Right kidney (tissue), 9 donors: ENCODE measurements at places on chromosomes 7 and 10.
A peak's percentile ranks its signal among the peaks of the same experiment; 100 is the strongest.

- DNase-seq = peak; percentile 88
These were observed 14.9 kb upstream of the CRCP start for GRCh38 chr7:66099551-66100407.

GRCh38 chr10:26937371-26937770, 76.6 kb upstream of the ABI1 start:
- DNase-seq = no peak

GRCh38 chr10:16732376-16732775, 84.8 kb downstream of the RSU1 start:
- DNase-seq = no peak

DNA sequence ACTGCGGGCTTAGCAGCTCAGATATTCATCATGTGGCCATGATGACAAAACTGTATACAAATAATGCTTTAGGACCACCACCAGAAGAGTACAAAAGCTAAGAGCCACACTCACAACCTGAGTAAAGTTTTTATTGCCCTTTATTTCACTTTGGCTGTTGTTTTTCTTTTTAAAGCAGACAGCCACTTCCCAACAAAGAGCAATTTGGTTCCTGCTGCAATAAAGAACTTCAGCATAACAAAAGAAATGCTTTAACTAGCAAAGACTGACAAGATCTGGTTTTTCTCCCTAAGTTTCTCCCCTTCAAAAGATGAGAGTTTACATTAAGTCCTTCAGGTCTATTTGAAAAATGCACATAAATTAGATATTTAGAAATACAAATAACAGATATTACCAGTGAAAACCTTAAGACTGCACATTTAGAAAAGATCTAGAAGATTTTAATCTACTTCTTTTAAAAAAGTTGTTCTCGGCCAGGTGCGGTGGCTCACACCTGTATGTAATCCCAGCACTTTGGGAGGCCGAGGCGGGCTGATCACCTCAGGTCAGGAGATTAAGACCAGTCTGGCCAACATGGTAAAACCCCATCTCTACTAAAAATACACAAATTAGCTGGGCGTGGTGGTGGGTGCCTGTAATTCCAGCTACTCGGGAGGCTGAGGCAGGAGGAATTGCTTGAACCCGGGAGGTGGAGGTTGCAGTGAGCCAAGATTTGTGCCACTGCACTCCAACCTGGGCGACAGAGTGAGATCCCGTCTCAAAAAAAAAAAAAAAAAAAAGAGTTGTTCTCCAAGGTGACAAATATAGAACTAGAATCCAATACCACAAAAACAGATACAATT, 59.4 kb downstream of the WAPL start:
- no peak for DNase-seq

DNA sequence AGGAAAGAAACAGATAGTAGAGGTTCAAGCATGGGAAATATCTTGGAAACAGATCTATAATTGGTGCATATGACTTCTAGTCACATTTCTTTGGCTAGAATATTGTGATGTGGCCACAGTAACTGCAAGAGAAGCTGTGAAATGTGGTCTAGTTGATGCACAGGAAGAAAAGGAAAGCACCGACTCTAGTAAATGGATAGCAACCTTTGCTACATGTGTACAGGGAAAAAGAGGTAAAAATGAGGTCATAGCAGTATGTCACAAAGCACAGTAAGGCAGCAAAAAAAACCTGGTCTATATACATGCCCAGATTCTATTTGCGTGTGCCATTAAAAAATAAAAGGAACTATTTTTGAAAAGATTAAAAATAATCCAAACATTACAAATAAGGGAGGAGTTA, 102.6 kb upstream of the LRRN3 start:
- DNase-seq = no peak

GRCh38 chr7:23334482-23335056, 35.4 kb downstream of the MALSU1 start:
- no peak for DNase-seq

DNA sequence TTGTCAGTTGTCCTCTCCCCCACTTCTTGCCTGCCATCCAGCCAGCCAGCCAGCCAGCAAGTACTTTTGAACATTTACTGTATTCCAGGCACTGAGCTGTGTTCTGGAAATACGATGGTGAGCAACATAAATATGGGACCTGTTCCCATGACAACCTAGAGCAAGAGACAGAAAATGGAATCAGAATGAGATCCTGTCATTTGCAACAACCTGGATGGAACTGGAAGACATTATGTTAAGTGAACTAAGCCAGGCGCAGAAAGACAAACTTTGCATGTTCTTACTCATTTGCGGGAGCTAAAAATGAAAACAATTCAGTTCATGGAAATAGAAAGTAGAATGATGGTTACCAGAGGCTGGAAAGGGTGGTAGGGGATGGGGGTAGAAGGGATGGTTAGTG, 140.7 kb downstream of the ICA1 start:
- DNase-seq = no peak

DNA sequence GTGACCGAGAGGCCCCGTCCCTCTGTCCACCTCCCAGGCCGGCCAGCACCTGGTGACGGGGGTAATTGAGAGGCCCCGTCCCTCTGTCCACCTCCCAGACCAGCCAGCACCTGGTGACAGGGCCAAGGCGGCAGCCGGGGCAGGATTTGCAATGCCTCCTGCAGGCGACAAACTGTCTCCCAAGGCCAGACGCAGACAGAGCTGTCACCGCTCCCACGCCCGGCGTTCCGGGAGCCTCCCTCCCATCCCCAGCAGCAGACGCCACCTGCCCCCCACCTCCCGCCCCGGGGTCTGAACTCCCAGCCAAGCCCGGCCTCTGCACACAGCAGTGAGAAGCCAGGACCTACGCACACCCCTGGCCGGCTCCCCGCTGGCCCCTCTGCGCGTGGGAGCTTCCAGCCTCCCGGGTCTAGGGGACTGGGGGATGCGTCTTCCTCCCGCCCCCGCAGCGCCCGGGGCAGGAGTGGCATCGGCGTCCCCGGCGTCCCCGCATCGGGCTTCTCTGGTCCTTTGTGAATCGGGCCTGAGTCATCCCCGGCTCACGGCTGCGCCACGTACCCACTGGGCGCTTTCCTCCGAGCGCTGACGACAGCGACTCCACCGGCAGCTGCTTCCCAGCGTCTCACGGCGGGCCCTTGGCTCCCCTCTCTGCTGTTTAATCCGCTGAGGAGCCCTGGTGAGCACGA, 95.1 kb upstream of the DIP2C start:
- DNase-seq = peak; percentile 82

DNA sequence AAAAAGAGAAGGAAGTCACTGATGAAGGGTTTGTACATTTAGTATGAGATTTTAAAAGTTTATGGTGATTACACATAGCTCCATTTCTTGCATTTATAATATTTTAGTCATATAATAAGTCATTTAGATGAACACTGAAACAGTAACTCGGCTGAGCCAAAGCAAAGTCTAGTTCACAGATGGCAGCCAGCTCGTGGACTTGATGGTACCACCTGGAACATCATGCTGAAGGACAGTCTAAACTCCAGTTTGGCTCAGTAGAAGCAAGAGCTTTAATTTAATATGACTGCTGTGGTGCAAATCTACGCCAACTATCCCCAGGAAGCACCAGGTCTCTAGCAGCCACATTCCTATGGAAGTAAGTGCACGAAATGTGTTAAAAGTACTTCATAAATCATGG, 16.4 kb downstream of the SRI start:
- no peak for DNase-seq

- DNase-seq = peak; percentile 41
These were observed 103.3 kb downstream of the DIP2C start for GRCh38 chr10:586151-586550.

GRCh38 chr7:40455485-40455884, 320.7 kb downstream of the SUGCT start:
- DNase-seq = no peak

DNA sequence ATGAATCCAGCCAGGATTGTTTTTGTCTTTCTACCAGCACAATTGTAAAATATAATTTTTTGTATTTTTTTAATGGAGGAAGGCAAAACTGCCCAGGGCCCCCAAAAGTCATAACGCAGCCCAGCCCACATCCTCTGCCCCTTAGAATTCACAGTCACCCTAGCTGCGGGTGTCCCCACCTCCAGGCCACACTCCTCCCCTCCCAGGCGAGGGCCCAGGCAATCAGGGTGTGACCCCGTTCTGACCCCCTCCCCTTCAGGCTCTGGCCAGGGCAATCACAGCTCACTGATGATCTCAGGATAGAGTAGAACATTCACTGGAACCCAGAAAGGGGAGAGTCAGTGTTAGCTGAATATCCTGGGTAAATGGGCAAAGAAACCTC, 92.0 kb upstream of the MACROH2A2 start:
- no peak for DNase-seq

- no peak for DNase-seq
These were observed 1.6 kb downstream of the VPS26A start for GRCh38 chr10:69125554-69125953.

- DNase-seq = no peak
These were observed 9.6 kb upstream of the VIPR2 start for GRCh38 chr7:159154243-159154642.

GRCh38 chr10:124697837-124698544, 46.2 kb downstream of the FAM53B start:
- DNase-seq = no peak

GRCh38 chr7:79734181-79734580, 280.7 kb upstream of the MAGI2 start:
- DNase-seq = no peak

DNA sequence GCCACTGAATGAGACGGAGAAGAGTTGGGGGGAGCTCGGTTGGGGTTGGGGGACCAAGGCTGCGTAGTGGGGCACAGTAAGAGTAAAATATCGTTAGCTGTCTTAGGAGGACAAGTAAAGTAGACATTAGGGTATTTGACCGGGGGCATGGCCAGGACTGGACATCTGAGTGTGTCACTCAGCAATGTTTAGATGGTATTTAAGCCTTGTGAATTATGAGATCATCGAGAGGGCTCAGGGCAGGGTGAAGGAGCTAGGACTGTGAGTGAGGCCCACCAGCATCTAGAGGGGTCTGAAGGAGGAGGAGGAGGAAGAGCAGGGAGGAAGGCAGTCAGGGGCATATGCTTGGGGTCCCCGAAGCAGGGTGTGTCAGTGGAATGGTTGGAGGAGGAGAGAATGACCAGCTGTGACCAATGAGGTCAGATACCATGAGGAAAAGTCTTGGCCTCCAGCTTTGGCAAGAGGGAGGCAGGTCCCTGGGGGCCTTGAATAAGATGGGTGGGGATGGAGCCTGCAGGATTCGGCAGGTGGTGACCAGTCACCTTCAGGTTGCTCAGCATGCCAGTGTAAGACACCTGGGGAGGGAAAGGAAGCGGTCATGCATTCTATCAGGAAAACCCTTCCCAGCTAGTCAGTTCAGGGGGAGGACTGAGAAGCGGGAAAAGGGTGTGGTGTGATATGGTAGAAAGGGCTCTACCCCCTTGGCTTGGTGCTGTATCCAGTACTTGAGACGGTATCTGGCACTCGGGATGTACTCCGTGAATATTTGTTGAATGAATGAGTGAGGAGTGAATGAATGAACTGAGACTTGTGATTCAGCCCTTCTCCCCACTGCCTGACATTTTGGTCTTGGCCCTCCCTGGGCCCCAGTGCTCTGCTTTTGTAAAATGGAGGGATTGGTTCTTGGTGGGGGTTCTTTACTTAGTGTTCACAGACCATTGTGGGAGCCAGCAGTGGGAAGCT, 34.8 kb upstream of the SH2D4B start:
- DNase-seq = no peak

- DNase-seq = no peak
These were observed 3.9 kb upstream of the NOLC1 start for GRCh38 chr10:102148275-102148674.

- DNase-seq = no peak
These were observed 51.1 kb downstream of the INSIG1 start for GRCh38 chr7:155348806-155349205.

DNA sequence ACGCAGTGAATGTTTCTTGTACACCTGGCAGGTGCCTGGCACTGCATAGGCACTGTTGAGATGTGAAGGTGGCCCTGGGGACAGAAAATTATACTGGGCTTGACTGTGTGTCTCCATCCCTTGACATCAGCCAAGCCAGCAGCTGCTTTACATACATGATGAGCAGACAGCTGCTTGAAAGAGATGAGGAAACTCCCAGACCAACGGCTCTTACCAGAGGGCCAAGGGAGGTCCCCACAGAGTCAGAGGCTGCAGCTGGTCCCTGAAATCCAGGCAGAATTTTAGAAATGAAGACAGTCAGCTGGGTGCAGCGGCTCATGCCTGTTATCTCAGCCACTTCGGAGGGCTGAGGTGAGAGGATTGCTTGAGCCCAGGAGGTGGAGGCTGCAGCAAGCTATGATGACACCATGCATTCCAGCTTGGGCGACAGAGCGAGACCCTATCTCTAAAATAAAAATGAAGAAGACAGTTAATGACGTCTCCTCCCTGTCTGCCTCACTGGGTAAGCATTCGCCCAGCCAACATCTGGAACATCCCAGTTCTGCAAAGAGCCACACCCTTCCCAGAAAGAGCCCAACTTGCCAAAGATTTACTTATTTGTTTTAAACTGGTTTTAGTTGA, 17.6 kb downstream of the LIMK1 start:
- peak; percentile 29 for DNase-seq

GRCh38 chr7:130732980-130733930, 752 bp downstream of the KLF14 start:
- DNase-seq = peak; percentile 67

DNA sequence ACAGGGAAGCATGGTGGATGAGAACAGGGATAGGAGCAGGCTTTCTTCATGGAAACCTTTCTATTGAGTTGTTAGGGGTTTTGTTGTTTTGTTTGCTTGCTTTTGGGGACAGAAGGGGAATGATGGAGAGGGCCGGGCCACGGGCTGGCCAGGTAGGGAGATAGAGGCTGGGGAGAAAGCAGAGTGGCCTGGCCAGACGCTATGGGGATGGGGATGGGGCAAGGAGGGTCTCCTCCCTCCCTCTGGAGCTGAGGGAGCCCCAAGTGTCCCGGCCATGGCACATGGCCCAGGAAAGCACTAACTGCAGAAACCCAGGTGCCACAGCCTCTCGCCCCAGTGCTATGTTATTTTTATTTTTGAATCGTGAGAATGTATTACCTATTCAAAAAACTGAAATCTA, 10.0 kb downstream of the AOC1 start:
- DNase-seq = no peak

- DNase-seq = no peak
These were observed 113.0 kb downstream of the FOXP2 start for GRCh38 chr7:114527589-114527988.

DNA sequence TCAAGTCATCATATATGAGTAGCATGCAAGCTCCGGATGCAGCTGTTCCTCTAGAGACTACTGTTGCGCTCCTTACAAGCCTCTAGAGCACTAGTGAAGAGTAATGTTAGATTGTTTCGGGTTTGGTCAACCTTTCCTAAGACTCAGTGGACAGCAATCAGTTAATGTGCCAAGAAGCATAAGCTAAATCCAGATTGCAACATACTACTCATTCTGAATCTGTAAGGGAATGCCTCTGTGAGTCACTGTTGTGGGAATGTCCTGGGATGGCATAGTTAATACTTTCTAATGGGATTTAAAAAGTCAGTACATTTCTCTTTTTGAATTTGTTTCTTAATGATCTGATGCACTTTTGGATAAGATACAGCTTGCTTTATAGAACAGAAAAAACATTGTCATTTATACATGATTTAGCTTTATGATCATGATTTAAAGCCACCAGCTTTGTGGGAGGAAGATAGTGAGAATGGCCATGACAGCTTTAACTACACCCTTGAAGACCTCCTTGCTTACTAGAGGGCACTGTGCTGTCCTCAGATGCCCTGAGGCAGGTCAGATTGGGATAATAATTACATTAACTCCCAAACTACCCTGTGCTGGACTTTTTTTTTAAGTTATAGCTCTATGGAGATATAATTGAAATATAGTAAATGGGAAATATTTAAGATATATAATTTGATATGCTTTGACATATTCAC, 138.4 kb downstream of the SDK1 start:
- no peak for DNase-seq

- DNase-seq = no peak
These were observed 21.8 kb downstream of the DHX32 start for GRCh38 chr10:125859128-125859817.

GRCh38 chr10:71065659-71066058, 146.7 kb upstream of the UNC5B start:
- no peak for DNase-seq
